ENCODE measurements at places on chromosomes 2 and 18.

DNA sequence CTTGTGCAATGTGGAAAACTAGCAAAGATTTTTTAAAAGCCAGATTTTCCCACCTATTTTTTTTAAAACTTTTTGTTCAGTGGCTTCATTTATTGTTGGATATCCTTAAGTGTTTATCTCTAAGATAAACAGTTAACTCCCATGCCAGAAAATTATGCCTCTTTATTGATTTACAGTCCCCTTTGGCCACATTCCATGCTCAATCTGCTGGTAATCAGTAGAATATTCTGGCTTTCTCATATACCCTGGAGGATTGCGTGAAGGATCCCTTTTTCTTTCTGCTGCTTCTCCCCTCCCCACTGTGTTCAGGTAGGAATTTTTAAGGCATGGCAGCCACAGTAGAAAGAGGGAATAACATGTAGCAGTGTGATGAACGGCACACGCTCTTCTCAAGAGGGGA is 2.6 kb downstream of the GRHL1 start:
- no peak for DNase-seq

GRCh38 chr2:129806990-129807389 is 172.5 kb upstream of the RAB6C start:
- no peak for DNase-seq

- DNase-seq: no peak
Measured at GRCh38 chr2:229485857-229486256, 214.8 kb upstream of the PID1 start.

DNA sequence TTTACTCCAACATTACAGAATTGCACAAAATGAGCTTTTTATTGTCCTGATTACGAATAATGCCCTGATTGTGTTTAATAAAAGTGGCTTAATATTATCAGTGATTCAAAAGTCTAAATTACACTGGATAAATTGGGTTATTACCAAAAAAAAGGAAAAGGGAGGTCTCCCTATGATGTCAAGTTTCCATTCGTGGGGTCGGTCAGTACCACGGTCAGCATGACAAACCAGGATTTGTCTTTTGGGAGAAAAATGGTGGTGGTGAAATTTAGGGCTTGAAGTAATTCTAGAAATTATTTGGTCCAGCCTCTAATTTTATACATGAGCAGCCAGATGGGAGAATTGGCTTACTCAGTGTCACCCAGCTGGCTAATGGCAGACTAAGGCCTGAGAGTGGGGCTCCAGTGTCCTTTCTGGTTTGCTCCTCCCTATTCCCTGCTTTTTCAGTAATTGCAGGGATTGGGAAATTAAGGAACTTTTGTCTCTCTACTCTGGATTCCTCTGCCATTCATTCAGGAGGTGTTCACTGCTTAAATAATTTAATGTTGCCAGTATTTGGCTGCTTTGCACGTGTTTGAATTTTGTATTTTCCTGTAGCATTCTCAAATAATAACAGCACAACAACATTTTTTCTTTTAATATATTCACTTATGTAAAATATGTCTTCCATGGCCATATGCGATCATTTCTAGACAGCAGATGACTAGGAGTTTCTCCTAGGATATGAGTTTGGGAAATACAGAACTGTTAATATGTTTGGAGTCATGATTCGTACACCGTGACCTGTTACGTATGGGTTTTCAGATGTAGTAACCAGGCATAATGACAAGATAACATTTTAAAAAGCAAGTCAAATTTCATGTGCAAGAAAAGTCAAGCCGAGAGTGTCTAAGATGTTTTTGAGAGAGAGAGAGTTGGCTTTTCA is 128.9 kb upstream of the NOSTRIN start:
- DNase-seq: no peak

GRCh38 chr2:65710779-65711295 is 278.4 kb upstream of the SPRED2 start:
- DNase-seq: no peak

- no peak for DNase-seq
Measured at GRCh38 chr2:8862230-8862629, 24.8 kb upstream of the KIDINS220 start.

GRCh38 chr2:47180531-47180930 is 25.4 kb upstream of the STPG4 start:
- DNase-seq: no peak

DNA sequence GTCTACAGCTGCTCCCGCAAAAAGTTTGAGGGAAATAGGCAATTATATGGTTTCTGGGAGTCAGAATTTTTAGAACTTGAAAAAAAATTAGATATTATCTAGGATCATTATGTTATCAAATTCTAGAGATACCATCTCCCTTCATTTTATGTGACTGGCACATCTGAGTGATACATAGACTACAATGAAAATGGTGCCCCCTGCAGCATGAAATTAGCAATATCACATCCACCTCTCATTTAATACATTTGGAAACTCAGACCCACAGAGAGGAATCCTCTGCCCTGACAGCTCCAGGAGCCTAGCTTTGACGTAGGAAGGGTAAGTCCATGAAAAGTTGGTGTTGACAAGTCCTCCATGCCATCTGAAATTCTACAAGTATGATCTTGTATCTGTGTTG is 381.6 kb downstream of the SUCLG1 start:
- DNase-seq: no peak

- no peak for DNase-seq
Measured at GRCh38 chr2:200383380-200384110, 77.1 kb downstream of the SPATS2L start.

DNA sequence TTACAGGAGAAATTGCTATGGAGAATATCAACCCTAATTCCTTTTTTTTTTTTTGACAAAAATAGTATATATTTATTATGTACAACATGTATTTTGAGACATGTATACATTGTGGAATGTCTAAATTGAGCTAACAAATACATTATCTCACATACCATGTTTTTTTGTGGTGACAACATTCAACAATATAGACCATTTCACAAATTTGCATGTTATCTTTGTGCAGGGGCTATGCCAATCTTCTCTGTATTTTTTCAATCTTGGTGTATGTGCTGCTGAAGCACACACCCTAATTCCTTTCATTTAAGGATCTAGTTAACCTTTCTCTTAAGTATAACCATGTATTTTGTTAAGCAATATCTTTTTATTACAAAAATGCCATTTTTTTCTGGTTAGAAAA is 13.2 kb downstream of the SLC39A10 start:
- DNase-seq: no peak

- no peak for DNase-seq
Measured at GRCh38 chr2:38509947-38510326, 92.8 kb downstream of the HNRNPLL start.

DNA sequence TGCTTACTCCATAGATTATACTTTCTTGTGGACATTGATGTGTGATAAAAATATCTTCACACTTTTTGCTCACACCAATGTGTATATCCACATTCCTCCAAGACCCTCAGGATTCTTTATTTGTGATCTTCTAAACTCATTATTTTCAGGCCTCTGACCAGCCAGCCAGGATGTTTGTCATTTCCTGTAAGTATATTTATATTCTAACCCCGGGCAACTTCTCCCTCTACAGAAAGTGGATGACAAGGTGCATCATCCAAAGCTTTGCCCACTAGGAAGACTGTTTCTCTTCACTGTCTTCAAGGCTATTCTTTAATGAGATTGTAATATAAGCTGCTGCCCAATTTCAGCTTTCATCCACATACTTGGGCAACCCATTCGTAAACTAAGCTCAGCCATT is 3.6 kb upstream of the CWC22 start:
- no peak for DNase-seq

DNA sequence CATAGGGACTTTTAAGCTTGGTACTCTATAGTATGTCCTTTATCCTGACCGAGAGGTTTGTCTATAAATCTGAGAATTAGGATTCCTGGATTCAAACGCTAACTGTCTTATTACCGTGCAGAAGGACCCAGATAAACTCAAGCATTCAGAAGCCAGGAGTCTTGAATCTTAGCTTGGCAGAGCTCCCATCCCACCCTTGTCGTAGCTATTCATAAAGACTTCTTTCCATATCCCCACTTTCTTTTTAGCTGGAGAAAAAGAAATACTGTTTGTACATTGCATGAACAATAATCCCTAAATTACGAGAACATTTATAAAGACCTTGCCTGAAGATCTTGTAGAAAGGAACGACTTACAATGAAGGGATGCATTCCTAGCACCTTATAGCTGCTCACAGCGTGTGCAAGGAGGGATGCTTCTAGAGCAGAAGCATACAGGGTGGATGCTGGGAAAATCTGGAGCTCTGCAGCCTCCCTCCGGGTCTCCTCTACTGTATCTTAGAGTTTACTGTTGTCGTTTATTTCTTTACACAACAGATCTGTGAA is 13.6 kb downstream of the EFR3B start:
- no peak for DNase-seq

DNA sequence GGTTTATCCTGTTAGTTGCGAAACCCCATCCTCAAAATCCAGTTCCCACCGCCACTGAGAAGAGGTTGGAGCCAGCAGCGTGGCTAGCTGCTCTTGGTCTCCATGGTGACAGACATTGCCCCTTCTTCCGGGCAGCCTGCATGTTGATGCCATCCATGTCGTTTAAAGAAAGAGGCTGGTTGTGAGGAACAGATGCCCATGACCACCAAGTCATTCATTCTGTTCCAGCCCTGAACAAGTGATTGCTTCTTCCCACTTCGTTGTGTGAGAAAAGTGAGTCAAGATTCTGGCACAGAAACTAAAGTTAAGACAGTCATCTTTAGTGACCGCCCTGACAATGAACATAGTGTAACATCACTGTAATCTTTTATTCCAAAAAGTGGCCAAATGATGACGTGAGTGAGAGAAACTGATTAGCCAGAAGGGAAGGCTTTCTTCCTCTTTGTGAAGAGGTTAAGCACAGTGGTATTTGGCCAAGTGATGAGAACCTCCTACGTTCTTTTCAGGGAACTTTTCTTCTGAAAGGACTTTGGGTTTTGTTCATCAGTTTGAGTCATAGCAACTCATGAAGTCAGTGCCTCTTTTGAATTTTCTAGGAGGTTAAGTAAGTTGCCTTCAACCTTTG is 272.5 kb downstream of the GALR1 start:
- no peak for DNase-seq

GRCh38 chr2:201234663-201235135 is 25.6 kb upstream of the CASP8 start:
- no peak for DNase-seq

DNA sequence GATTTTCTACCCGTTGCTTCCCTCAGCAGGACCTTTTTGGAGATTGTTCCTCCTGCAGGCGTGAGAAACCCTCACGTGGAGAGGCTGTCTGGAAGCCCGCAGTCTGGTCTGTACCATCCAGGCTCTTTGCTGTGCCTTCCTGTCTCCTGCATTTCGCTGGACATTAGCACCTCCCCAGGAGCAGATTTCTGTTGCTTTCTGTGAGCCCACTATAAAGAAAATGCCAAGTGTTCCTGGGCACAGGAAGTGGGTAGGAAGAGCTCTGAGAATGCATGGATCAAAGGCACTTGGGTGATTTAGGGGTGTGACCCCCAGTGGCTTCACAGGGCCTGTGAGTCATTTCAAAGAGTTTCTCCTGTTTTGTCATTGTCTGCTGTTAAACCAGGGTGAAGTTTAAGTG is 27.3 kb downstream of the SPTBN1 start:
- no peak for DNase-seq

- no peak for DNase-seq
Measured at GRCh38 chr2:221726894-221727513, 154.9 kb upstream of the EPHA4 start.

DNA sequence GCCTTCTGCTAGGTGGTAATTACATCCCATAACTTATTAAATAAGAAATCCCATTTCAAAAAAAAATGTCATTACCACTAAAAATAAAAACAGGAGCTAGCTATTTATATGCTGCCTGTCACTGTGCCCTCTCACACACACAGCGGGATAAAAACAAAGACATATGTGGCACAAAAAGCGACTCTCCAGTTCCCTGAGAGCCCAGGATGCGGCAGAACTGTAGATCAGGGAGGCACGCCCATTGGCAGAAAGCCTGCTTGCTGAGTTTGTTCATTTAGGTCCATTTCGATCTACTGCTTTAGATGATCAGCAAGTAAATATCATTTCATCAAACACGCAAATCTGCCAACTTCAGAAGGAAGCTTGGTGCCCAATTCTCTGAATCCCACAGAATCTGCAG is 124.4 kb downstream of the TMEM163 start:
- no peak for DNase-seq

- DNase-seq: no peak
Measured at GRCh38 chr2:43714164-43714563, 37.9 kb upstream of the C1GALT1C1L start.

GRCh38 chr2:23379220-23379695 is 5.7 kb upstream of the KLHL29 start:
- DNase-seq: no peak

- no peak for DNase-seq
Measured at GRCh38 chr2:19893520-19894133, 8.2 kb downstream of the TTC32 start.

GRCh38 chr2:135762022-135762421 is 20.4 kb downstream of the UBXN4 start:
- DNase-seq: no peak

DNA sequence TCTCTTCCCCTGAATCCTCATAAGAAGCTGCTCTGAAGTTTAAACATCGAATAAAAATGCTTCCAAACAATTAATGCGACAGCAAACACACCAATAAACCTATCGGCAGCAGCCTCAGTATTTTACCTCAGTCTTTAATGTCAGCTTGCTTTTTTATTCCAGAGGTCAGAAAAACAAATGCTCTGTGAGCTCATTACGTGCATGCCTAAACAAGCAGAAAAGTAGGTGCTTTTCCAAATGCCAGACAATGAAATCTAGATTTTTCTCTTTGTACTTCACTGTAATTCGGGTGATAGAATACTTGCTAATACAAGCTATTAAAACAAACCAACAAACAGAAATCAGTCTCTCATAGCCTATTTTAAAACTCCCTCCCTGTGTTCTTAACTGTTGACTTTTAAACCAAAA is 381.5 kb downstream of the NRXN1 start:
- DNase-seq: no peak

DNA sequence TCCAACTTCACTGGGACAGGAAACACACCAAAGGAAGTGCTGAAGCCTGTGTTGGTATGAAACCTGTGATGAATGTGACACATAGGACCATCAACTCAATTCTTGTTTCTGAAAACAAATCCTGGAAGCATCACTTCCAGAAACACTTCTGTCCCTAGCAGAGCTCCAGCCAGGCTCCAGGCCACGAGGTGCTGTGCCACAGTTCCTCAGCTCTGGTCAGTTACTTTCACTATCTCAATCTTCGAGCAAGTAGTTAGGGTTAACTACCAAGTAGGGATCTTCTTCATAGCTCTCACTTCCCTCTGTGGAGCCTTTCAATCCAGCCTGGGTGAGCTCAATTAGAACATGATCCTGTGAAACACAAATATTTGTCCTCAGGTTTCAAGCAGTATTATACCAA is 3.6 kb upstream of the LCT start:
- DNase-seq: no peak

GRCh38 chr2:54271843-54272627 is 16.0 kb upstream of the TSPYL6 start:
- DNase-seq: no peak

GRCh38 chr2:27115519-27115918 is 3.4 kb downstream of the CGREF1 start:
- DNase-seq: no peak

- DNase-seq: no peak
Measured at GRCh38 chr2:140542627-140543026, 1588.2 kb downstream of the LRP1B start.

- no peak for DNase-seq
Measured at GRCh38 chr2:108329771-108330170, 41.1 kb downstream of the SULT1C2 start.
